A673 (cell line): ENCODE measurements at places on chromosomes 11 and 22. TPM values are rescaled to one million over a fixed set of nuclear protein-coding genes. Genes with fewer than 3 reads are reported as not detected.

MICAL2 gene
- 0.44 and 1.1 TPM in 2 replicates for total RNA-seq

KDM4D gene
- 3.0 and 3.9 TPM in 2 replicates for total RNA-seq

OR52L1 gene
- total RNA-seq: not detected in 2 replicates

GGTLC3 gene
- total RNA-seq: not detected in 2 replicates

LIF gene
- 0.24 and 0.59 TPM in 2 replicates for total RNA-seq

TYMP gene
- total RNA-seq: 0.58 and 0.98 TPM in 2 replicates

CFAP300 gene
- 10.9 and 11.3 TPM in 2 replicates for total RNA-seq

SLC1A2 gene
- total RNA-seq: 0.11 TPM in 1 of 2 replicates, not detected in the other

KLHDC7B gene
- 1.4 and 1.6 TPM in 2 replicates for total RNA-seq

NUP50 gene
- total RNA-seq: 124 and 126 TPM in 2 replicates

SMIM35 gene
- not detected in 2 replicates for total RNA-seq

SELENOM gene
- 3.2 and 5.0 TPM in 2 replicates for total RNA-seq

OR10G6 gene
- not detected in 2 replicates for total RNA-seq

PRG2 gene
- total RNA-seq: not detected in 2 replicates

KIRREL3 gene
- not detected in 2 replicates for total RNA-seq

SYT7 gene
- total RNA-seq: 1.3 and 2.0 TPM in 2 replicates

TRIM49D2 gene
- not detected in 2 replicates for total RNA-seq

THYN1 gene
- 57.2 and 60.2 TPM in 2 replicates for total RNA-seq

WT1 gene
- total RNA-seq: 8.6 and 10.4 TPM in 2 replicates

FBLN1 gene
- 96.4 and 117 TPM in 2 replicates for total RNA-seq

OR52E8 gene
- total RNA-seq: not detected in 2 replicates

C11orf42 gene
- total RNA-seq: not detected in 2 replicates

SYT13 gene
- 0.30 and 0.83 TPM in 2 replicates for total RNA-seq

BIK gene
- total RNA-seq: 1.8 and 2.0 TPM in 2 replicates

NLRP14 gene
- total RNA-seq: not detected in 2 replicates

CEND1 gene
- total RNA-seq: 0.24 and 0.52 TPM in 2 replicates

C11orf52 gene
- total RNA-seq: 1.4 and 1.5 TPM in 2 replicates

OR8D1 gene
- 0.41 and 0.52 TPM in 2 replicates for total RNA-seq

KRTAP5-10 gene
- not detected in 2 replicates for total RNA-seq

SF1 gene
- 467 and 472 TPM in 2 replicates for total RNA-seq

OR4S1 gene
- total RNA-seq: not detected in 2 replicates

SLC37A2 gene
- total RNA-seq: 0.26 TPM in 1 of 2 replicates, not detected in the other

CBLIF gene
- total RNA-seq: not detected in 2 replicates

NXPE2 gene
- total RNA-seq: not detected in 2 replicates

TENM4 gene
- total RNA-seq: 0.11 and 0.68 TPM in 2 replicates

C11orf91 gene
- not detected in 2 replicates for total RNA-seq

PHOX2A gene
- not detected in 2 replicates for total RNA-seq

CWC15 gene
- 86.1 and 86.7 TPM in 2 replicates for total RNA-seq

ABCC8 gene
- not detected in 2 replicates for total RNA-seq

PHLDA2 gene
- 25.0 and 33.7 TPM in 2 replicates for total RNA-seq

OOSP4A gene
- not detected in 2 replicates for total RNA-seq

POU2AF3 gene
- total RNA-seq: 0.77 and 1.1 TPM in 2 replicates

CDK2AP2 gene
- total RNA-seq: 48.1 and 51.3 TPM in 2 replicates

TMEM121B gene
- 2.5 and 3.0 TPM in 2 replicates for total RNA-seq

LIMK2 gene
- total RNA-seq: 27.9 and 33.4 TPM in 2 replicates

SREBF2 gene
- total RNA-seq: 141 and 162 TPM in 2 replicates

TIMM10 gene
- 165 and 176 TPM in 2 replicates for total RNA-seq

TEX54 gene
- total RNA-seq: 0.77 TPM in 1 of 2 replicates, not detected in the other
